H54 (cell line): ENCODE measurements at places on chromosomes 7 and 10.

DNA sequence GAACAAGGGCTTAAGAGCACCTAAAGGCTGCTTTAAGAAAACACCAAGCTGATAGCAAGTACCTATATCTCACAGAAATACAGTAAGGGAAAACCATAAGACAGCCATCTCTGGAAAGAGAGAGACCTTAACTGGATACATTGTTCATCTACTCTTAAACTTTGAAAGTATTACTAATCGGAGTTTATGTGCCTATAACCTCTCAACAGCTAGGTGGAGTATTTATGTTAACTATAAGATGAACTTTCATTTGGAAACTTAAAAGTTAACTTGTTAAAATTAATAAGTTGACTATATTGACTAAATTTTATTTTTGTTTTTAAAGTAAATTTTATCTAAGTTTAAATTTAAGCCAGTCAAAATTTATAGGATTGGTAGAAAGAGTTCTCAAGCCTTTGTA lies 90.6 kb downstream of the USP6NL start:
- DNase-seq: no peak

DNA sequence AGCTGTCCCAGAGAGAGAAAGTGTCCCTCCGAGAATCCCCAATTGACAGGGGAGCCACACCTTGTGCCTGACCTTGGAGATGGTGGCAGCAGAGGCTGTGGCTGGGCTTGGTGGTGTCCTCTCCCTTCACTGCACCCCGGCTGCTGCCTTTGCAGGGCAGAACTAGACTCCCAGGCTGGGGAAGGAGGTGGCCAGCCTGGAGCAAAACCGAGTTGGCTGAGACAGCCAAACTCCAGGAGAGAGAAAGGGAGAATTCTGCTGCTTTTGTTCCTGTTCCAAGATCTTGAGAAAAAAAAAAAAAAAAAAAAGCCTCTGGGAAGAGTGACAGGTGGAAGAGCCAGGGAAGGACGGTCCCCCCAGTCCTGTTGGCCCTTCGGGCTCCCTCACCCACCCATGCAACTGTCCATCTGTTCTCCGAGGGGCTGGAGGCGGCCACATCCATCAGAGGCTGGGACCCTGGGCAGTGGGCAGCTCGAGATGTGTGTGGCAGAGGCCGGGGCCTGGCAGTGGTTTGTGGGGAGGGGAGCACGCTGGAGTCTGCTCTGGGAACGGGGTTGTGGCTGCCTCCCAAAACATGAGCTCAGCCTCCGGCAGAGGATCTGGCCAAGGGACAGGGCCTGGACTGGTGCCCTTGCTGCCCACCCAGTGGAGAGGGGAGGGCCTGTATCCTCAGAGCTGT lies 35.5 kb downstream of the CLIP2 start:
- no peak for DNase-seq

GRCh38 chr10:33341637-33342036 lies 7.2 kb upstream of the NRP1 start:
- DNase-seq: no peak

DNA sequence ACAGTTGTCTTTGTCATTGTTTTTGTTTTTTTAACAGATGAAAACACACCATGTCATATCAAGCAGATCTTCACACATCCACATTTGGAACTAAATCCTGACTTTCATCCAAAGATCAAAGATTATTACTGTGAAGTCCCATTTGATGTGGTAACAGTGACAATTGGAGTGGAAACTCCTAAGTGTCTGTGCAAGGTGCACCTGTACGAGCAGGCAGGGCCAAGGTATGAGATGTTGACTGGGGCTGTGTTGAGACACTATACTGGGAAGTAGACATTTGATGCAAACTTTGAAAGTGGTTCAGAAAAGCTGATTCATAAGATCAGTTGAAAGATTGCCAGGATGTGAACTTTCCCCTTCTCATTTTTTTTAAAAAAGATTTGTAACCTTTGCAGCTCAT lies 152.3 kb downstream of the CPED1 start:
- no peak for DNase-seq

DNA sequence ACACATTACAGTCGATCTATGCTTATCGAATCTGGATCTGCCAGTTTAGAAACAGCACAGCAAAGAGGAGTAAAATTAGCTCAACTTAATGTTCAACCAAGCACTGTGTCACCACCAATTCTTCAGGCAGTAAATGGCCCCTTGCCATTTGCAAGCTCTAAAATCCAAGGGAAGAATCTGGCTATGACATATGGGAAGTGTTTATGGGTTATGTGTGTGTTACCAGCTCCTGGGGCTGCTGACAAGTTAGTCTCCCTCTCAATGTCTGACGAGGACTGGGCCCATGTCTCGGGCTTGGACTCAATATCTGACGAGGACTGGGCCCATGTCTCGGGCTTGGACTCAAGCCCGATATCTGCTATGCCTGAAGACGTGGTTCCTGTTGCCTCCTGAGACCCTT lies 5.7 kb upstream of the ITIH2 start:
- DNase-seq: no peak

- no peak for DNase-seq
These were observed 2.0 kb downstream of the SRGN start for GRCh38 chr10:69089638-69090599.

- no peak for DNase-seq
These were observed 44.9 kb downstream of the TMEM178B start for GRCh38 chr7:141118767-141119166.

DNA sequence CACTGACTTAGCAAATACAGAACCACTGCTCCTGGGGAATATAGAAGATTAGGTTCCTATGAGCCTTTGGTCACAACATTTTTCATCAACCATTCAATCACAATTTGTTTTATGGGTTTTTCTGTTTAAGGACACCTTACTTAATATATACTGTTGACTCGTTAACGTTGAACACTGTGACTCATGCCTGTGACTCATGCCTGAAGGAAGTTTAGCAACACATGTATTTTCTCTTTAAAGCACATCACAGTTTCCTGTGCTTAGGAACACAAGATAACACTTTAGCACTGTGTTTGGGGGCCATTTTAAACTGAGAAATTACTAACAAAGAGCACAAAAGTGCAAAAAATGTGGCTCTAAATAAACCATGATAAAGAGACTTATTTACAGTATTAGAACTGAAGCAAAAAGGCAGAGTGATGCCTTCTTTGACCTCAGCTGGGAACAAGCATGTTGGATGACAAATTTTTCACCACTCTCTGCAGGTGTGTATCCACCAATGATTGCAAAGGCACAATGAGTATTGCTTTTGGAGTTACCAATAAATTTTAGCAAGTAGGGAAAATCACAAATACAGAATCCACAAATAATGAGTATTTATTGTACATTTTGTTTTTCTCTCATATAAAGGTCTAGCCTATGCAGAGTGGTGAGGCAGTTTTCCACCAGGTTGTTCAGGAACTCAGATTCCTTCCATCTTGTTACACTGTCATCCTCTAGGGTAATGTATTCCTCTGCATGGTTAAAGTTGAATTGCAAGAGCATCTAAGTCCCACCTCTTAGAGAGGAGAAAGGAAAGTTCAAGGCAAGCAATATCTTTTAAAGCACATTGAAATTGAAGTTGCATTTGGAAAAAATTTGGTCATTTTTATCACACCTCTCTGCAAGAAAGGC lies 7.3 kb downstream of the FGFBP3 start:
- DNase-seq: peak; percentile 75

- no peak for DNase-seq
These were observed 227.2 kb downstream of the PLXNA4 start for GRCh38 chr7:132349075-132349474.

- no peak for DNase-seq
These were observed 1.6 kb downstream of the GTF2IRD1 start for GRCh38 chr7:74455291-74455804.

DNA sequence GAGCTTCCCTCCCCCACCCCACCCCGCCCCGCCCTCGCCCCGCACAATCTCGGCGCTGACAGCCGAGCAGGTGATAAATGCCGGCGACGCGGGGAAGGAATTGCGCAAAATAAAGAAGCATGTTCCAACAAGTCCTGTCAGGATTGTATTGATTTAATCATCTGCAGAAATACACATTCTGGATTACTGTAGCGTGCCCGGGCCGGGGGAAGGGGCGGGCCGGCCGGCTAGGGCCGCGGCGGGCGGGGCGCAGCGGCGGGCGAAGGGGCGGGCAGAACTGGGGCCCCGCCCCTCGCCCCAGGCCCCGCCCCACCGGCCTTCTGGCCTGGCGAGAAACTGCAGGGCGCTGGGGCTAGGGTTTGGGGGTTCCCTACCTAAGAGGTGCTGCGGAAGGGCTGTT lies 88.9 kb upstream of the PAX2 start:
- no peak for DNase-seq

- DNase-seq: no peak
These were observed 160.9 kb downstream of the SNX13 start for GRCh38 chr7:17779381-17779780.

GRCh38 chr10:63689768-63690167 lies 168.6 kb downstream of the REEP3 start:
- DNase-seq: no peak

GRCh38 chr10:73881221-73881919 lies 7.0 kb upstream of the CAMK2G start:
- no peak for DNase-seq

DNA sequence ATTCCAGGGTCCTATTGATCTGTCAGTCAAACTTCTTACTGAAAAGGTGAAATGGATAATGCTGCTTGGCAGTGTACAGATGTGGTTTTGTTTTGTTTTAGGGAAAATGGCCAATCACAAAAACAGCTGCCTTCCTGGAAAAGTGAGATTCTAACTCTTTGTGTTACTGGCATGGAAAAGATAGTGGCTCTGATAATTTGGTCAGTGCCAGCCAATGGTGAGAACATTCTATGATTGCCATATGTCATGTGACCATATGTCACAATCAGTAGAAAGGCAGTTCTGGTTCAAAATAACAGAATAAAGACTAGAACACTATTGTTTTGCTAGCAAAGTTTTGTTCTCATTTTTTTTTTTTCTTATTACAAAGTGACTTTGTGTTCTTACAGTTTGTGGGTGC lies 139.2 kb upstream of the CCDC6 start:
- no peak for DNase-seq

GRCh38 chr10:79385804-79386531 lies 38.7 kb downstream of the PPIF start:
- DNase-seq: no peak

- DNase-seq: no peak
These were observed 217.3 kb downstream of the HERPUD2 start for GRCh38 chr7:35477609-35478008.

- no peak for DNase-seq
These were observed 14.5 kb downstream of the PDGFA start for GRCh38 chr7:505171-505570.

DNA sequence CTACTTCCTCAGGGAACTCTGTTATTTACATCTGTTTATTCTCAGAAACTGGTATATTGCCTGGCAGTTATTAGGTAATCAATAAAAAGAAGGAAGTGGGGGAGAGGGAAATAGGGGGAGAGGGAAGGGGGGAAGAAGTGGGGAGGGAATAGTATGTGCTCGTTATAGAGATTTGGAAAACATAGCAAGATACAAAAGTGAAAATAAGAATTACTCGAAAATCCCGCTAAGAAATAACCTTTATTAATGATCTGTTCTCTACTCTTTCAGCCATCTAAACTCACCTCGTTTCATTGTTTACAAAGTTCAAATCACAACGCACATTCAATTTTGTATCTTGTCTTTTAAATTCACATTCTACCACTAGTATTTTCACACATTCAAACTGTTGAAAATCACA lies 63.0 kb upstream of the CDCA7L start:
- no peak for DNase-seq

GRCh38 chr10:17146892-17147291 lies 17.3 kb upstream of the CUBN start:
- DNase-seq: no peak

DNA sequence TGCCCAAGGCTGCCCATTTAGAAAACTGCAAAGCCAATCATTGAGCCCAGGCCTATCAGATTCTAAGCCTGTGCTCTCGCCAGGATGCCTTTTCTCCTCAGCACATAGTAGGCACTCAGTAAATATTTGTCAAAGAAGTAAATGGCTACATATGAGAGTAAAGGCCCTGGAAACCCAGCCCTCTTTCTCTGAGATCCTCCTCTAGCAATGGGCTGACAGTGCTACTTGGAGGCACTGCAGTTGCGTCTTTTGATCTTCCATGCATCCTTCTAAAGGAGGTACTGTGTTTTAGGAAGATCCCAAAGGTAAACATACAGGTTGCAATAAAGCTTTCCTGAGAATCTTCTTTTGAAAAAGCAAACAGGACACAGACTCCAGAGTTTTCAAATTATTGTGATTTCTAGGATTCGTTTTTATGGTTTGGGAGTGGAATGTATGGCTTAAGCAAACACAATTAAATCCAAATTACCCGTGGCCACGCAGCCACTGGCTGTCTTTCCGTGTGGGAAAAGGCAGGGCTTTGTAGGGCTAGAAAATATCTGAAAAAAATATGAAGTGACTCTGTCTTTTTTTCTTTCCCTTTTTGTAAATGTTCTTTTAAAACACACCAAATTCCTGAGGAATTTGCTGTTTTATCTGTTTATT lies 151.3 kb upstream of the BMPER start:
- DNase-seq: no peak

DNA sequence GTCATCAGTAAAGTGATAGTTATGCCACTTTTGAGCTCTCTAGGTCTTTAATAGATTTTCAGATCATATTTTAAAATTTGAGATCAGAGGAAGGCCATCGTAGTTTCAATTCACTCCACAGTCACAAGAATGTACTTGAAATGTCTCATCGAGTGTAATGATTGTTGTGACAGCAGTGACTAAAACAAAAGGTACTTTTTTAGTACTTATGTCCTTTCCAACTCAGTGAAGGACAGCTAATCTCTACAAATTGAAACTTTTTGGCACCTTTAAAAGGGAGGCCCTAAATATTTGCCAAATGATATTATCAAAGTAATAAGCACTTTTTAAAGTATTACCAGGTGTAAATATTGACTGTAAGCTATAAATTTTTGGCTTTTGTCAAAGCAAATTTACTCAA lies 702.9 kb upstream of the GRM3 start:
- no peak for DNase-seq

- no peak for DNase-seq
These were observed 19.1 kb upstream of the AKR1B1 start for GRCh38 chr7:134477954-134478353.

- no peak for DNase-seq
These were observed 60.4 kb upstream of the CACNB2 start for GRCh38 chr10:18079665-18080295.

GRCh38 chr7:155824227-155824886 lies 12.1 kb upstream of the SHH start:
- DNase-seq: no peak

DNA sequence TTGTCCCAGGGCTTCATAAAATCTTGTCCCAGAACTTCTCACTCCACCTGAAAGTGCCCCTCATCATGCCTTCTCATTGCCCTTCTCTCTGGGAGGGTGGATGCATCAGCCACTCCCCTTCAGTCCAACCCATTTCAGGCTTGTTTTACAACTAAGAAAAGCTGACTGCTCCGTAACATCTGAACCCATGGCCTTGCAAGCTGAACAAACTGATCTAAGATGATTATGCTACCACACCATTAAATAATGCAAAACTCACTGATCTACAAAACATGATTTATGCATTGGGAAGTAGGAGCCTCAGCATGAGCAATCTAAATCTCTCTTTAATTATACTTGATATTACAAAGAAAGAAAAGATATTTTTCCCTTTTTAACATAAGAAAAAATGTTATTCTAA lies 34.8 kb downstream of the TFPI2 start:
- DNase-seq: no peak

- no peak for DNase-seq
These were observed 45.0 kb upstream of the CCDC7 start for GRCh38 chr10:32400961-32401360.
